ENCODE measurements at places on chromosomes 6 and 20. TPM values are rescaled to one million over a fixed set of nuclear protein-coding genes. Genes with fewer than 3 reads are reported as not detected.

The HDGFL1 gene
- total RNA-seq, result not detected

The BMP7 gene
- not detected for total RNA-seq

The GJA10 gene
- not detected for total RNA-seq

The APOBEC2 gene
- total RNA-seq, result 399 TPM

The ECT2L gene
- total RNA-seq, result not detected

The ZNF165 gene
- not detected for total RNA-seq

The PRKN gene
- total RNA-seq, result 19.5 TPM

The GSTA1 gene
- 1.6 TPM for total RNA-seq

The FABP7 gene
- 7.3 TPM for total RNA-seq

The XKR7 gene
- total RNA-seq, result not detected

The RIPOR2 gene
- total RNA-seq, result 4.1 TPM

The GHRH gene
- not detected for total RNA-seq

The RAD21L1 gene
- not detected for total RNA-seq

The FRK gene
- total RNA-seq, result 4.2 TPM

The ADGRG6 gene
- 2.1 TPM for total RNA-seq

GRCh38 chr6:110517034-110517433 is 40.6 kb upstream of the SLC22A16 start:
- no peak for DNase-seq

DNA sequence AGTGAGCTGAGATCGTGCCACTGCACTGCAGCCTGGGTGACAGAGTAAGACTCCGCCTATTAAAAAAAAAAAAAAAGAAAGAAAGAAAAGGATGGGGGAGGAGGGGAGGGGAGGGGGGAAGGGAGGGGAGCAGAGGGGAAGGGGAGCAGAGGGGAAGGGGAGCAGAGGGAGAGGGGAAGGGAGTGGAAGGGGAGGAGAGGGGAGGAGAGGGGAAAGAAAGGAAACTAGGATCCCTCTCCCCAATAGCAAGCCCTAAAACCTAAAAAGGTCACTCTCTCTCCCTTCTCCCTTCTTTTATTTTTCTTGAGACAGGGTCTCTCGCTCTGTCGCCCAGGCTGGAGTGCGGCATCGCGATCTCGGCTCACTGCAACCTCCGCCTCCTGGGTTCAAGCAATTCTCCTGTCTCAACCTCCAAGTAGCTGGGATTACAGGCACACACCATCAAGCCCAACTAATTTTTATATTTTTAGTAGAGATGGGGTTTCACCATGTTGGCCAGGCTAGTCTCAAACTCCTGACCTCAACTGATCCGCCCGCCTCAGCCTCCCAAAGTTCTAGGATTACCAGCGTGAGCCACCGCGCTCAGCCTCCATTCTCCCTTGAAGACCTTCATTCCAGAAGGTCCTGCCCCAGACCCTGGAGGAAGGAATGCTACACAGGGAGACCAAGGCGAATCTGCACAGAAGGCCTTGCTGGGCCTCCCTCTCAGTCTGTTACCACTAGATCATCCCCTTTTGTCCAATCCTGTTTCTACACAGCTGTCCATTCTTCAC is 45.8 kb upstream of the PIM1 start:
- no peak for DNase-seq

DNA sequence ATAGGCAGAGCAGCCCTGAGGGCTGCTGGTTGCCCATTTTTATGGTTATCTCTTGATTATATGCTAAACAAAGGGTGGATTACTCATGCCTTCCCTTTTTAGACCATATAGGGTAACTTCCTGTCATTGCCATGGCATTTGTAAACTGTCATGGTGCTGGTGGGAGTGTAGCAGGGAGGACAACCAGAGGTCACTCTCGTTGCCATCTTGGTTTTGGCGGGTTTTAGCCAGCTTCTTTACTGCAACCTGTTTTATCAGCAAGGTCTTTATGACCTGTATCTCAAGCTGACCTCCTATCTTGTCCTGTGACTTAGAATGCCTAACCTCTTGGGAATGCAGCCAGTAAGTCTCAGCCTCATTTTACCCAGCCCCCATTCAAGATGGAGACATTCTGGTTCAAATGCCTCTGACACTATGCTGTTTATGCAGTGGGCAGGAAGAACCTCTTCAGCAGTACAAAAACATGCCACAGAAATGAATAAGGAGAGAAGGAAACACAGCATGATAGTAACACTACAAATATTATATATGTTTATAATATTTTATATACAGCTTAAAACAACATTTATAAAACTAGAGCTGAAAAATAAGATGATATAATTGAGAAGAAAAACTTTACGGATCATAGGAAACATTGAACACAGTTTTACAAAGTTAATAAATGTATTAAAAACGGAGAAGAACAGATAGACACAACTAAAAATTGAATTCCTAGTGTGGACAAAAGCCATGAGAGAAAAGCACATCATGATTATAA is 58.9 kb upstream of the SAMD5 start:
- no peak for DNase-seq

DNA sequence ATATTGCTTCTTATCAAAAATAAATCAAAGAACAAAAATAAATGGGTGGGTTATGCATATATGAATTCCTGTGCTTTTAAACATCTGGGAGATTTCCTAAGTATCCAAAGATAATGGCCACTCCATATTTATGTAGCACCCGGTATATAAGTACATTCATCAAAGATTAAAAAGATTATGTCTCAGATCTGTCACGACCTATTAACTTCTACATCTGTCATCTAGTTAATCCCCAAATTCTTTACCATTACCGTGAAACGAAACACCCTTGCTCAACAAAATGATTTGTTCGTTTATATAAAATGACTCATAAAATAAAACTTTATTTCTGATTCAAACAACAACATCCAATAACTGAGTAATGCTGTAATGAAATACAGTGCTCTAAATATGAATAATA is 64.8 kb upstream of the FOXQ1 start:
- DNase-seq, result no peak

GRCh38 chr6:42101186-42101657 is 41.2 kb downstream of the C6orf132 start:
- no peak for DNase-seq

DNA sequence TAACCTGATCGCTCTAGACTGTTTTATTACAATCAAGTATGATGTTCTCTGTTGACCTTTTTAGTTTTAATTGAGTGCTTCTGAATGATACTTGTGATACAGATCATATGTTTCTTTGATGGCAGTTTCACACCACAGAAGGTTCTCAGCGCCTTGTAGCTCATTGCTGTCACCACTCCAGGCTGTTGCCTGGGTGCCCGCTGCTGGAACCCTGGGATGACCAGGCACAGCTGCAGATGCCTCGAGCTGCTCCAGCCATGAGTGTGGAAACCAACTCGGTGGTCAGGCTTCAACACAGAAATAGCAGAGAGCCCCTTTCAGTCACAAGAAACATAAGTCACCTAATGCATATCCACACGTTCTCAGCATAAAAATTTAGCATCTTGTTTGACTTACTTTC is 112.7 kb downstream of the RPP40 start:
- DNase-seq, result no peak

DNA sequence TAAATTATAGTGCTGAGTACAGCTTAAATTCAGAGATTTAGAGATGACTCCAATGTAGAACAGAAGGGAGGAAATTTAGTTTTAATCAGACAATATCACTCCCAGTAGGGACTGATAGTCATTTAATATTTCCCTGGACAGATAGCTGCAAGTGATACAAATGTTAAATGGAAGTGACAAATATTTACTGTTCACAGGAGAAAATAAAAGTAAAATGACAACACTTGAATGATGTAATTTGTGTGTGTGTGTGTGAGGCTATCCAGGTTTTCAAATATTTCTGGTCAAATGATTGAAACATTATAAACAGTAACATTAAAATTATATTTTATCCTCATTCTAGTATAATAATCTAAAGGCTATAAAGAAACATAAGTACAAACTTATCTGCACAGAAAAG is 220.3 kb upstream of the THEMIS start:
- DNase-seq, result no peak

GRCh38 chr6:130129762-130130246 is 92.9 kb downstream of the SAMD3 start:
- DNase-seq, result no peak

GRCh38 chr20:45781391-45781931 is 10.2 kb downstream of the WFDC3 start:
- DNase-seq, result no peak

DNA sequence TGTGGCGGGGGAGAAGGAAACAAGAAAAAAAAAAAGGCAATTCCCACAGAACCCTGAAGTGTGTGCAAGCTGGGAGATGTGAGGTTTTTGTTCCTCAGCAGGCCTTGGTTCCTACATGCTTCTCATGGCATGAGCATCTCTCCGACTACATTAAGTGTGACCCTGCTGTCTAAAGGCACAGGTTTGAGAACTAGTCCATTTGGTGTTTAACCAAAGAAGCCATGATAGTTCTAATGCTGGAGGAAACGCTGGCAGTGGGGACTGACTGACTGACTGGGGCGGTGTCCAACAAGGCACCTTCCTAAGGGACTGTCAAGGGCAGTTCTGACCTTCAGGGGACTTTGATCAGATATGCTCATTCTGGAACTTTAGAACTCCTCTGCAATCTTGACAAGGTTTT is 3.8 kb downstream of the TXNDC5 start:
- no peak for DNase-seq

GRCh38 chr20:10221021-10221420 is 2.4 kb downstream of the SNAP25 start:
- no peak for DNase-seq

DNA sequence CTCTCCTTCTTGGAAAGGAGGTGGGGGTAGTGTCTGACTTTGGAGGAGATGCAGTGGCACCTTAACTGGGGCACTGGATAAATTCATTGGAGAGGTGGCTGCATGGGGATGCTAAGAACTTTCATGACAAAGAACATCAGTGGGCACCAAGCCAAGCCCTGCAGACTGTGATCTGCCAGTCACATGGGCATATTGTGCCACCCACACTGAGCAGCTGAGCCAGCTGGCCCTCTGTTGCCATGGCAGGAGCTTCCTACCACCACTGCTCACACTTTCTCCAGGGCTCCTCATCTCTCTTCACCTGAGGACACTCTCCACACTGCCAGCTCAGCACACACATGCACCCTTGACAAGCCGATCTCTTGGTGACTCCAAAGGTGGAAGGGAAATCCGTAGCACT is 715.6 kb downstream of the QKI start:
- DNase-seq, result no peak

GRCh38 chr6:145352382-145353080 is 382.8 kb downstream of the EPM2A start:
- no peak for DNase-seq

DNA sequence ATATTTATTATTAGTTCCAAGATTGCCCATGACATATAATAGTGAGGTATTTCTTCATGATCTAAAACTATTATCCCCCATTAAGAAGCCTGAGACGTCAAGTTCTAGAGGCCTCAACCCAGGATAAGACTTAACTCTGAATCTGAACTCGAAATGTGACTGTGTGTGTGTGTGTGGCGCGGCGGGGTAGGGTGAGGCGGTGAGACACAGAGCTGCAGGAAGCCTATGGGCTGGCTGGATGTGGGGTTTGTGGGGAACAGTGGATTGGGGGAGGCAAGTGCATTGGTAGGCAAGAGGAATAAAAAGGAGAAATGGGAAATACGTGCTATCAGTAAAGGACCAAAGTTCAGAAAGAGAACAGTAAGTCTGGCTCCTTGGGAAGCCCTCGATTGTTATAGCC is 66.5 kb upstream of the RNF146 start:
- DNase-seq, result no peak

GRCh38 chr6:157586476-157587126 is 205.6 kb downstream of the ZDHHC14 start:
- no peak for DNase-seq

DNA sequence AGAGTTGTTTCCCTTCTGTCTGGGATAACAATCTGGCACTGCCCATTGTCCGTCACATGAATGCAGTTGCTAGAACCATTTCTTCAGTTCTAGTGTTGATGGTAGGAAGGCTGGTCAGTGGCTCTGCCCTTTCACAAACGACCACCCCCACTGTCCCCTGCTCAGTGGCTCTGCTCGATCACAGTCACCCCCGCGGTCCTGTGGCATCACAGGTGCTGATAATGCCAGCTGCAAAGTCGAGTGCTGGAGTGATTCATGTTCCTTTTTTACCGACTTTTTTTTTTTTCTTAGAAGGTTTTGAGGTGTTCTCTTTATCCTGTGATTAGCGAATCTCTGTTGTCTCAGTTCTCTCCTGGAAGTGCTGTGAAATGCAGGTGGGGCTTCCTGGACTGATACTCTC is 22.8 kb downstream of the FAM120B start:
- DNase-seq, result no peak

DNA sequence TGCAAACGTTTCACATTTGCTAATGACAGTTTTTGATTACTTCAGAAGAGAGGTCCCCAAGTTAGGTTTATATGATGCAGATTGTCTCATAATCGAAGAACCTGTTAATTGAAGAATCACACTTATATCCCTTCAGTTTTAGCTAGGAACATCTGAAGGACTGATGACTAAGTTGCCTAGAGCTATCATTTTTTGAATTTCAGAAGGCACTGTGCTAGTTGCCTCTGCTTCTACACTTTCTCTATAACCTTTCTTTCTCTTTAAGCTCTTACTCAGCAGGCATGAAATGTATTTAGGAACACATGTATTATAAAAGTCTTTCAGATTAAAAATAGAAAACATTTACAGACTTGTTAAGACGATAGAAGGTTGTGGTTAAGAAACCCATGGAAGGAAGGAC is 14.4 kb upstream of the GJE1 start:
- DNase-seq, result no peak

DNA sequence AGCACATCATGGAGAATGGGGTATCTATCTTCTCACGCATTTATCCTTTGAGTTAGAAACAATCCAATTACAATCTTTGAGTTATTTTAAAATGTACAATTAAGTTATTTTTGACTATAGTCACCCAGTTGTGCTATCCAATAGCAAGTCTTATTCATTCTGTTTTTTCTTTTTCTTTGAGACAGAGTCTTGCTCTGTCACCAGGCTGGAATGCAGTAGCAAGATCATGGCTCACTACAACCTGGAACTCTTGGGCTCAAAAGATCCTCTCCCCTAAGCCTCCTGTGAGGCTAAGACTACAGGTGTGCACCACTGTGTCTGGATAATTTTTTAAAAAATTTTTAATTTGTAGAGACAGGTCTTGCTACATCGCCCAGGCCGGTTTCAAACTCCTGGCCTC is 201.5 kb upstream of the ZNF217 start:
- no peak for DNase-seq

- DNase-seq, result no peak
Measured at GRCh38 chr6:105817370-105817769, 268.8 kb upstream of the PRDM1 start.

- no peak for DNase-seq
Measured at GRCh38 chr6:111080698-111081097, 6.6 kb upstream of the SLC16A10 start.

- DNase-seq, result no peak
Measured at GRCh38 chr6:151005164-151005563, 139.7 kb downstream of the MTHFD1L start.

GRCh38 chr6:131433927-131434326 is 139.1 kb upstream of the ARG1 start:
- no peak for DNase-seq

GRCh38 chr6:56692523-56693245 is 50.0 kb upstream of the DST start:
- DNase-seq, result no peak

DNA sequence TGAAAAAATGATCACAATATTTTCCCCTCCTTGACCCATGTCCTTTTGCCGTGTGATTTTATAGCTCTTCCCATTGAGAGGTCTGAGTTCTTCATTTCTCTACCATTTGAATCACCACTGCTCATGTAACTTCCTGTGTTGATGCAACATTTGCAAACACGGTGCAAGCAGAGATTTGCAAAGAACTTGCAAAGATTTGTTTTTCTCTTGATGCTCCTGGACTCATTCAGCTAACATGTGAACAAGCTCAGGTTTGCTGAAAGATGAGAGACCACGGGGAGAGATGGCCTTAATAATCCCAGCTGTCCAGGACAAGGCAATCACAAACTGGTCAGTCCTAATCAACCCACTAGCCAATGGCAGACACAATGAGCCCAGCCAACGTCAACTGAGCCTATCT is 8.6 kb downstream of the VNN2 start:
- DNase-seq, result no peak

All from psoas muscle (tissue), 8 donors.